Suppressor macrophage (primary cell): ENCODE measurements at places on chromosomes 12 and 14.
A peak's percentile ranks its signal among the peaks of the same experiment; 100 is the strongest.

DNA sequence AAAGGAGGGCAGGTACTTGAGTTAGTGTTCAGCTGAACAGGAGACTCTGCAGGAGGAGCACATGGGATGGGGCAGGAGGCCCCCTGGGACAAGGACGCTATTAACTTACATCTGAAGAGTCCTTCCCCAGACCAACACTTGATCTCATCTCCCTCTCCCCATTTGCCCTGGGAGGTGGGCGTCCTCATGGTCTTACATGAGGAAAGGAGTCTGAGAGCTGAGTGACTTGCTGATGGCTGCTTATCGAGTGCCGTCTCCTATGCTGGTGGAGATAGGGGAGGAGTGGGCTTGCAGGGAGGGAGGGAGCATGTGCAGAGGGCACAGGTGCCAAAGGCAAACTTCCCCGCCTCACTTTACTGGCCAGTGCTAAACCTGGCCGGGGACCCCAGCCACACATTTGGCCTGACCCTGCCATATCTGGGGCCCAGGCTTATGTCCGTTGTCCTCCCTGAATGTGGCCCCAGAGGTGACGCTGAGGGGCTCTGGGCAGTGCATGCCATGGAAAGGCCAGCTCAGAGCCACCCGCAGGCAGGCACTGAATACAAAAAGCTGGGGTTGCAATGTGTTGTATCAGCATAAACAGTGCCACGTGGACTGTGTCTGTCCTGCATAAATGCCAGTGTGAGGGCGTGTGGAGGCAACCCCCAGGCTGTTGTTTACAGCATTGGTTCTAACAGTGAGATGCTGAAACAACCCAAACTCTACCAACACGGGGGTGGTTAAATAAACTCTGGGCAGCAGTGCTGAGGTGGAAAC, 29.4 kb downstream of the FAIM2 start:
- no peak for DNase-seq

GRCh38 chr12:92539976-92540781, 162.6 kb upstream of the PLEKHG7 start:
- peak; percentile 41 for DNase-seq

GRCh38 chr12:48979602-48980388, 1.7 kb downstream of the WNT1 start:
- peak; percentile 35 for DNase-seq

DNA sequence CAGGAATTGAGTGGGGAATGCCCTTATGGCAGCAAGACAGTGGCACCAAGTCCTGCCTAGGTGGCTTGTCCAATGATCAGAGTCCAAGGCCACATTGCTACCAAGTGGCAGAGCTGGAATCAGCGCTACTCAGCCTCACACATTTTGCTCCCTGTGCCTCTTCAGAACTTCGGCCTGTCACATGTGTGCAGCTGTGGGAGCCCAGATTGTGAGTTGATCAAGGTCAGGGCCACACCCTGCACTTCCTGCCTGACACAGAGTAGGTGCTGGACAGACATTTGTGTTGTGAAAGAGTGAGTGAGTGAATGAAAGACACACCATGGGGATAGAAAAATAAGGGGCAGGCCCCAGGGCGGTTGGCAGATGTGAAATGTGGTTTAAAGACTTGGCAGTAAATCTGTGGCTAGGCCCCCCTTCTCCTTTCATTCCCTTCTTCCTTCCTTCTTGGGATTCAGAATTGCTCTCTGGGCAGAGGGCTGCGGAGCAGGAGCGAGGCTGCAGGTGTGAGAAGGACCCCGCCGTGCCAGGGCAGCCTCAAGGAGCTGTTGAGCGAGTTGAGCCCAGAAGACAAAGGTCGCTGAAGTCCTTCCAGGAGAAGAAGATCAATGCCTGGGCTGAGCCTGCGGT, 83.5 kb downstream of the SLC25A47 start:
- peak; percentile 78 for DNase-seq

DNA sequence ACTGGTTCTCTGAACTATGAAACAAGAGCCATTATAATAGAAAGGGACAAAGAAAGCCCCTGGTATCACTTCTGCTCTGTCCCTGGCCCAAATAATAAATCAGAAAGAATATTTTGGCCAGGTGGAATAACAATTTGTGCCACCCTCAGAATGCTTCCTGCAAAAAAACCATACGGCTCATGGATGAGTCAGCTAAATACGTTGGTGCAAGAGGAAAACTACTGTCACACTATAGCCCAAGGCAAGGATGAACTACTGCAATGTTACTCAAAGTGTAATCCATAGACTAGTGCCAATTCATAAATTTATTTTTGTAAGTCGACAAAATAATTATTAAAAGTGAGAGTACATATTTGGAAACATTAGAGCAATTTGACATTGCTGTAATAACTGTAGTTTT, 68.2 kb downstream of the ANKS1B start:
- DNase-seq = no peak

DNA sequence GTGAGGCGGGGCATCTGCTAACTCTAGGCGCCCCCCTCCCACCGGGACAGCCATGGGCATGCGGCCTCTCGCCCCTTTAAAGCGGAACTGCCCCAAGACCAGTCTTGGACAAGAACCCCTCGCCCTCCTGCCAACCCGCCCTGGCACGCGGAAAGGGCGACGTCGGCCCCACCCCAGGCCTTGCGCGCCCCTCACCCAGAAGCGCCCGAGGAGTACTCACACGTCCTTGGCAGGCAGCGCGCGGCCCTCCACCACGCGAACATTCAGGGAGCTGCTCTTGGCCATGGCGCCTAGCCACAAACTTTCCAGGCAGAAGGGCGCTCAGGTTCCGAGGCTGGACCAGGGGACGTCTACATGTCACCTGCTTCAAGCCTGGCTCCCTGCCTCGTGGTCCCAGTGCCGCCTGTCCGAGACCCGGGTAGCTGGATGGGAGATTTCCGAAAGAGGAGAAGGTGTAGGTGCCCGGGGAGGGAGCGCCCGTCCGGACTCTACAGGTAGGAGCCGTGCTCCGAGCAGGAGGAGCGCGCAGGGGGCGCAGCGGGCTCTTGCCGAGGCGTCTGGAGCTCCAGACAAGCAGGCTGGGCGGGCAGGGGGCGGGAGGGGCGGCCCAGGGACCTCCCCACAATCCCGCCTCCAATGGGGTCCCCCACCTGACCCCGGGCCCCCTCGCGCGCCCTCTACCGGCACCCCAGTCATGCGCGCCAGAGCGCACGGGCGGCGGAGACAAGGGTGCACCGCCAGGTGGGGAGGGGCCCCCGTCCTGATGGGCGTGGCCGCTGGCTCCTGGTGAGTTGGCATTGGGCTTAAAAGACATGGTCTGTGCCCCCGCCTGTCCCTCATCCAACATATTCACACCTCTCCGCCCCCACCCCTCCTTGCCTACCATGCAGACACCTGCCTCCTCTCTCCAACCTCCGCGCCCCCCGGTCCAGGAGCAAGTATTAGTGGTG, at the start of gene RASAL1:
Gene RASAL1 (minus strand): TSS at position 584 of the 950 bp plus-strand sequence. CDS start 299 bp downstream, at position 285.
- DNase-seq = peak; percentile 55

- DNase-seq = peak; percentile 46
These were observed 4.5 kb upstream of the BRF1 start for GRCh38 chr14:105305345-105305744.

GRCh38 chr14:36664322-36665193, 2.9 kb downstream of the PAX9 start:
- no peak for DNase-seq

GRCh38 chr12:59699421-59700152, 103.8 kb downstream of the SLC16A7 start:
- DNase-seq = peak; percentile 46

GRCh38 chr12:52651726-52652261, at the start of gene KRT2:
Gene KRT2, minus strand, starts transcription at chr12:52652211. Its CDS starts 69 bp downstream, at chr12:52652142.
- no peak for DNase-seq

GRCh38 chr12:22299294-22299912, 35.1 kb downstream of the ST8SIA1 start:
- no peak for DNase-seq

DNA sequence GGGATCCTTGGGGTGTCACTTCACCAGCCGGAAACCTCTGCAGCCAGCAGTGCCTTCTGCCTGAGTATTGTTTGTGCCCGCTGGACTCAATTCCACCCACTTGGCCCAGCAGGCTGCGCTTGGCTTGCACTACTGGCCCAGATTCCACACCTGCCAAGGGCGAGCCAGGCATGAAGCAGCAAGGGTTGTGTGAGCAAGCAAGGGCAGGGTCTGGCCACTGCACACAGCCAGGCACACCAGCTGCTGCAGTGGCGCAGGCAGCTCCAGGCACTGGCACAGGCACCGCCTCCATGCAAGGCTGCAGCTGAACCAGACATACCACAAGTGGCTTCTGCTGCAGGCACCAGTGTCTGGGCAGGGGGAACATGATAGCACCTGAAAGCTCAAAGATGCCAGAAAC, 99.5 kb downstream of the NUAK1 start:
- no peak for DNase-seq
